Lung (tissue), 17 donors: ENCODE measurements at places on chromosomes 6 and 20. TPM values are rescaled to one million over a fixed set of nuclear protein-coding genes. Genes with fewer than 3 reads are reported as not detected.

DNA sequence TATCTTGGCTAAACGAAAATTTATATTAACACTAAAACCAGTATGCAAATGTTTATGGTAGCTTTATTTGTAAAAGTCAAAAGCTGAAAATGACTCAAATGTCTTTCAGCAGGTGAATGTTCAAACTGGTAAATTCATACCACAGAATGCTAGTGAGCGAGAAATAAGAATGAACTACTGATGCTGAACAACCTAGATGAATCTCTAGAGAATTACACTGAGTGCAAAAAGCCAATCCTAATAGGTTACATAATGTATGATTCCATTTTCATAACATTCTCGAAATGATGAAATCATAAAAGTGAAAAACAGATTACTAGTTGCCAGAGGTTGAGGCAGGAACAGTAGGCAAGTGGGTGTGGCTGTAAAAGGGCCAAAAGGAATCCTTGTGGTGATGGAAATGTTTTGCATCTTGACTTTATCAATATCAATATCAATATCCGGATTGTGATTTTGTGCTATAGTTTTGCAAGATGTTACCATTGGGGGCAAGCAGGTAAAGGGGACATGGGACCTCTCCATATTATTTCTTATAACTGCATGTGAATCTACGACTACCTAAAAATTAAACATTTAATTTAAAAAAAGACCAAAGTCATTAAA, 26.1 kb downstream of the ZNF311 start:
- no peaks in the 10 kb centered on the region for H3K27me3 ChIP-seq
- no peak overlapping the region for H3K27ac ChIP-seq
- no peak overlapping the region for H3K4me3 ChIP-seq
- peaks cover 6% of the 10 kb centered on the region for H3K4me1 ChIP-seq

DNA sequence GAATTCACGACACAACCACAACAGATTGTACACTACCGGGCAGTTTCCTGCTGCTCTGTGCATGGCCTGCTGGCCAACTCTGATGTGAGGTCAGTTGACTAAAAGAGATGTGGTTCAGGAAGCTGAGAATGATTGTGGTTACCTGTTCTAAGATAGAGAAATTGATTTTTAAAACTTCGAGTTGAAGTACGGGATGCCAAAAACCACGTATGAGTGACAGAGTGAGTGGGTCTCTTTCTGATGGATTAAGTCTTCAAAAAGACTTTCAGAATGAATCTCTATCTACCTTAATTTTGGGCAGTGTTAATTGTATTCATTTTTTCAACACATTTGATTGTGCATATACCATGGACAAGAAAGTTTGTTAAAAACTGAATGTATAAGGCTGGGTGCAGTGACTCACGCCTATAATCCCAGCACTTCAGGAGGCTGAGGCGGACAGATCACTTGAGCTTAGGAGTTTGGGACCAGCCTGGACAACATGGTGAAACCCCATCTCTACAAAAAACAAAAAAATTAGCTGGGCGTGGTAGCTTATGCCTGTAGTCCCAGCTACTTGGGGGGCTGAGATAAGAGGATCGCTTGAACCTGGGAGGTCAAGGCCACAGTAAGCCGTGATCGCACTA, 121.2 kb downstream of the SGK1 start:
- no peaks in the 10 kb centered on the region for H3K4me1 ChIP-seq
- H3K27ac ChIP-seq, result no peak overlapping the region
- H3K36me3 ChIP-seq, result no peaks in the 10 kb centered on the region
- DNase-seq, result no peak
- H3K4me3 ChIP-seq, result no peak overlapping the region

DNA sequence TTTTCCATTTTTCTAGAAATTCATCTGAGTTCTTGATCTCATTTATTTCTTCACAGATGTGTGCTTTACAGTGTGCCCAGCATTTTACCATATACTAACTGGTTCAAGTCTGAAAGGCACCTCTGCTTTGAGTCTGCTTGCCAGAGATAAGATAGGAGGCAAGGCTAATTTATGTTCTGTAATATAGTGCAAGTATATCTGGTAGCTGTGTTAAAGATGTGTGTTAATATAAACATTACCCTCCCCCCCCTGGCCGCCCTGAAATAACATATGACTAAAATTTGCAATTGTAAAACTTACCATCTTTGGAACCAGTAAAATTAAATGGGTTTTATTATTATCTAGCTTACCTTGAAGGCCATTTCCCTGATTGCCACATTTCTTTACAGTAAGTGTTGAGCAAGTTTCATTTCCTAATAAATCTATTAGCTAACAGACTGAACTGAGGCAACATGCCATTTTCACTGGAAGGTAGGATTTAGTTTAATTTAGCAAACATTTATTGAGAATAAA, 2.7 kb downstream of the FBXO9 start:
- H3K27me3 ChIP-seq, result no peaks in the 10 kb centered on the region
- DNase-seq, result no peak
- H3K4me3 ChIP-seq, result no peak overlapping the region
- no peak overlapping the region for H3K27ac ChIP-seq
- peaks cover 19% of the 10 kb centered on the region for H3K4me1 ChIP-seq
- H3K36me3 ChIP-seq, result peaks cover 4% of the 10 kb centered on the region

DNA sequence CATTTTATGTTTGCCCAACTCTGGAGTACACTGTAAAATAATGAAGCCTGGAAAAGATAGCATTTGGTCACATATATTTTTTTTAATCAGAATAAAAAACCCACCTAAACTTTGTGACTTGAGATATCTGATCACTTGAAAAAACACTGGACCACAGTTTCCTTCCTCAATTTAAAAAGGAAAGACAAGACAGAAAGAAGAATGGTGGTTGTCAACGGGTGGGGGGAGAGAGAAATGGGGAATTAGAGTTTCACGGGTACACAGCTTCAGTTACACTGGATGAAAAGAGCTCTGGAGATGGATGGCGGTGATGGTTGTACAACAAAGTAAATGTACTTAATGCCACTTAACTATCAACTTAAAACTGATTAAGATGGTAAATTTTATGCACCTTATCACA, 14.7 kb upstream of the DST start:
- no peak overlapping the region for H3K27ac ChIP-seq
- H3K4me1 ChIP-seq, result peaks cover 49% of the 10 kb centered on the region
- H3K4me3 ChIP-seq, result no peak overlapping the region
- no peaks in the 10 kb centered on the region for H3K27me3 ChIP-seq
- no peak for DNase-seq

GRCh38 chr6:83067448-83068439, at the start of gene DOP1A:
DOP1A (plus strand) TSS chr6:83067671; CDS start chr6:83096978, 29,307 bp downstream.
- H3K27me3 ChIP-seq, result no peaks in the 10 kb centered on the region
- H3K4me3 ChIP-seq, result peak within 1 kb of the TSS; percentile 91
- no peaks in the 10 kb centered on the region for H3K36me3 ChIP-seq
- H3K4me1 ChIP-seq, result peaks cover 2% of the 10 kb centered on the region
- peak within 1 kb of the TSS; percentile 82 for H3K27ac ChIP-seq
- peak; percentile 95 for DNase-seq

GRCh38 chr6:105372142-105372848, 30.6 kb downstream of the PREP start:
- no peaks in the 10 kb centered on the region for H3K27me3 ChIP-seq
- H3K36me3 ChIP-seq, result peaks cover 19% of the 10 kb centered on the region
- no peak for DNase-seq

- no peak overlapping the region for H3K4me3 ChIP-seq
- no peaks in the 10 kb centered on the region for H3K27me3 ChIP-seq
- DNase-seq, result no peak
- H3K36me3 ChIP-seq, result no peaks in the 10 kb centered on the region
Measured at GRCh38 chr6:14060971-14061370, 56.6 kb upstream of the CD83 start.

GRCh38 chr6:103356531-103356930, 1503.2 kb downstream of the HACE1 start:
- DNase-seq, result no peak
- no peaks in the 10 kb centered on the region for H3K27me3 ChIP-seq
- H3K4me1 ChIP-seq, result no peaks in the 10 kb centered on the region

- H3K4me1 ChIP-seq, result no peaks in the 10 kb centered on the region
- no peak overlapping the region for H3K4me3 ChIP-seq
- no peaks in the 10 kb centered on the region for H3K27me3 ChIP-seq
- DNase-seq, result no peak
- H3K36me3 ChIP-seq, result no peaks in the 10 kb centered on the region
- H3K27ac ChIP-seq, result no peak overlapping the region
Measured at GRCh38 chr6:141421378-141421777, 711.3 kb upstream of the GJE1 start.

DNA sequence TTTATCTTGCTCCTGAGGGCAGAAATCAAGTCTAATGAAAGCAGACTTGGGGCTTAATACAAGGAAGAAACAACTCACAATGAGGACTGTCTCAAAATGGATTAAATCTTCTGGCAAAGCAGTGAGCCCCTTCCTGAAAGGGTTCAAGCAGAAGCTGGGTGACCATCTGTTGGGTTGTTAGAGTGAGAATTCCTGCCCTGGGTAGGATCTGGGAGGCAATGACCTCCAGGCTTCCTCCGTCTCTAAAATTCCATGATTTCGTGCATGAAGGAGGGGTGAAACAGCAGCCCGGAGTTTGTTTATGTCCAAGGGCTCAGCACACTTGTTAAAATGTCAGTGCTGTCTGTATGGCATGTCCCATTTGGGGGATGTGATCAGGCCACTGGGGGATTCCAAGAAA, 64.0 kb upstream of the KCNK16 start:
- H3K27me3 ChIP-seq, result no peaks in the 10 kb centered on the region
- H3K4me1 ChIP-seq, result no peaks in the 10 kb centered on the region
- no peaks in the 10 kb centered on the region for H3K36me3 ChIP-seq
- no peak overlapping the region for H3K27ac ChIP-seq

DNA sequence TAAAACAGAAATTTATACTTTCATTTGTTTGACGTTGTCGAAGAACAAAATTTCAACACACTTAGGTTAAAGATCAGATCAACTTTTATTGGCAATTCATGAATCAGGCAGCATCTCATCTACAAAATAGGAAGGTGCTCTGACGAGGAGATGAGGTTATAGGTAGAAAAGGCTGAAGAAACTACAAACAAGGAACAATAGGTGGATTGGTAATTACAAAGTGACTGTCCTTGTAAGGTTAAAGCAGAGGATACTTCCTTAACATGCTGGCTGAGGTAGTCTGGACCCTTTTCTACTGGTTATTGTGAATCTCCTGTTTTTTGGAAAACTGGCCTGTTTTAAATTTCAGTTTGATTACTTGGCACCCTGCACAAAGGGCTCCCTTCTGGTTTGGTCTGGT, 32.5 kb upstream of the TRIM27 start:
- peaks cover 20% of the 10 kb centered on the region for H3K27me3 ChIP-seq
- H3K4me1 ChIP-seq, result no peaks in the 10 kb centered on the region
- no peak overlapping the region for H3K27ac ChIP-seq
- DNase-seq, result no peak

DNA sequence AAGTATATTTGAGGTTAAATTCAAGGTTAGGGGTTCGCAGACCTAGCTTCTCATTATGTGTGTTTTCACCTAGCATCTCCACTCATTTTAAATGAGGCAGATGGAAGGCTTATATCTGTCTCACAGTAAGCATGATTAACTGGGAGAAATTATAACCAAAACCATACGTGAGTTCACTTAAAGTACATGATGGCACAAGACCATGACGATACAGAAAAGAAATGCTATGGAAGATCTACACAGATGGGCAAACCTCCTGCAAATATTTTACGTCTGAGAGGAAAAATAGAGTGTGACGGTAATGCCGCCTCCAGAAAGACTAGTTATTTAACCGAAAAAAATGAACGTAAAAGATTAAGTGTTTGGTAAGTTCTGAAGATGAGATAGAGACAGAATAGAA, 337.8 kb downstream of the FARS2 start:
- H3K36me3 ChIP-seq, result no peaks in the 10 kb centered on the region
- H3K27me3 ChIP-seq, result no peaks in the 10 kb centered on the region
- H3K27ac ChIP-seq, result no peak overlapping the region

- no peak overlapping the region for H3K4me3 ChIP-seq
- H3K36me3 ChIP-seq, result no peaks in the 10 kb centered on the region
- H3K27ac ChIP-seq, result no peak overlapping the region
- H3K4me1 ChIP-seq, result no peaks in the 10 kb centered on the region
- no peaks in the 10 kb centered on the region for H3K27me3 ChIP-seq
Measured at GRCh38 chr6:938271-938905, 245.4 kb upstream of the EXOC2 start.

- H3K4me3 ChIP-seq, result no peak overlapping the region
- H3K36me3 ChIP-seq, result no peaks in the 10 kb centered on the region
- no peak overlapping the region for H3K27ac ChIP-seq
- no peaks in the 10 kb centered on the region for H3K4me1 ChIP-seq
Measured at GRCh38 chr6:134630508-134631121, 312.7 kb upstream of the SGK1 start.

DNA sequence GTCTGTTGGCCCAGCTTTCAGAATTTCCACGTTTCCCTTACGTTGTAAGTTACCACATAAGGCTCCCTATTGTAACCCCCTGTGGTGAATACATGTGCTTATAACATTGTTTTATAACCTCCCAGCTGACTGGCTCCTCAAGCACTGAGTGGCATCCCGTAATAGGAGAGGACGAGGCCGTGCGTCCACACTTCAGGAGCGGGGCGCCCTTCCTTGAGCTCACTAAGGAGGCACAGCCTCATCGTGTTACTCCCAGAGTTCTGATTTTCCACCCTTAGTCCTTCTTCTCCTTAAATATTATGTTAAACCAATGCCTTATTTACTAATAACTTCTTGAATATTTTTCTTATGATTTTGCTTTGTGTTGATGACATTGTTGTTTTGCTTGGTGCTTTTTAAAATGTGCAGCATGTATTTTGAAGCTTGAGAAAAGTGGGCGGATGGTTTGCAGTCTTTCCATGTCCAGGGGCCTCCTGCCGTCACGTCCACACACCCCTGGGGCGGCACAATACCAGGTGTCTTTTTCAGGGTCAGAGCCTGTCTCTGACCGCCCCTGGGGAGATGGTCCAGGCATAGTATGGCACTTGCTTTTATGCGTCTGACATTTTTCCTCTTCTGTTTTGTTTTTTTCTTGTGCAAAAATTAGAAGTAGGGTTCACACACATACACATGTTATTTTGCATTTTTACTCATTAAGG, 181.8 kb downstream of the DLL1 start:
- no peak overlapping the region for H3K27ac ChIP-seq
- H3K27me3 ChIP-seq, result no peaks in the 10 kb centered on the region
- H3K4me1 ChIP-seq, result no peaks in the 10 kb centered on the region
- no peaks in the 10 kb centered on the region for H3K36me3 ChIP-seq

- H3K36me3 ChIP-seq, result no peaks in the 10 kb centered on the region
- no peaks in the 10 kb centered on the region for H3K4me1 ChIP-seq
- no peak overlapping the region for H3K27ac ChIP-seq
- H3K27me3 ChIP-seq, result no peaks in the 10 kb centered on the region
- H3K4me3 ChIP-seq, result no peak overlapping the region
- DNase-seq, result no peak
Measured at GRCh38 chr20:23607497-23608245, 2.0 kb upstream of the CST9 start.

Gene EPPIN
- 1.3 TPM for total RNA-seq

Gene EDN1
- total RNA-seq, result 18.9 TPM

Gene SNAP25
- 5.4 TPM for total RNA-seq

Gene OR2J1
- total RNA-seq, result not detected

Gene KCNS1
- total RNA-seq, result 3.0 TPM

Gene SAMD5
- total RNA-seq, result 35.5 TPM

Gene ZC3H12D
- total RNA-seq, result 4.7 TPM

Gene RGS17
- 1.7 TPM for total RNA-seq

Gene CD93
- total RNA-seq, result 239 TPM

Gene PHACTR1
- total RNA-seq, result 58.8 TPM

Gene RNF144B
- 56.9 TPM for total RNA-seq

Gene GPR63
- total RNA-seq, result 2.0 TPM
